NCI-H2227 treated with DMSO at 0.1 percent for 48 hours (cell line): ENCODE measurements at places on chromosomes 11 and 22.

DNA sequence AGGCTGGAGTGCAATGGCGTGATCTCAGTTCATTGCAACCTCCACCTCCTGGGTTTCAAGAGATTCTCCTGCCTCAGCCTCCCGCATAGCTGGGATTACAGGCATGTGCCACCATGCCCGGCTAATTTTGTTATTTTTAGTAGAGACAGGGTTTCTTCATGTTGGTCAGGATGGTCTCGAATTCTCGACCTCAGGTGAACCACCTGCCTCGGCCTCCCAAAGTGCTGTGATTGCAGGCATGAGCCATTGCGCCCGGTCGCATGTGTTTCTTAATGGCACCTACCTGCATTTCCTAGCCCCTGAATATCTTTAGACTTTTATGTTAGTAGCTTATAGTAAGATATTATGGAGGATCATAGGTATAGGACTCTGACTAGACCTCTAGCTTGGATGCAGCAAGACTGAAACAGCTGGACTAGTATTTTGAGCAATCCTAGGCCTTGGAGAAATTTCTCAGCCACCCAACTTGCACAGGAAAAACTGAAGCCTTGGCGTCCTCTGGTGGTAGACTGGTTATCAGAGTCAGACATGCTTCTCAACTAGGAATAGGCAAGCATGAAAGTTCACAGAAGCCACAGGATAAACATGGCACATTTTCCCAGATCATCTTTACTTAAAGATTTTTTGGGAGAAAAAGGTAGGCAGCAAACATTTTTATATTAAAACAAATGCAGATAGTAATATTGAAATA, 22.7 kb upstream of the C1QTNF4 start:
- DNase-seq, result peak; percentile 45

- DNase-seq, result no peak
These were observed 44.2 kb upstream of the LINC01488 start for GRCh38 chr11:69437001-69437875.

GRCh38 chr11:64447831-64448598, 89.1 kb downstream of the RPS6KA4 start:
- DNase-seq, result peak; percentile 45

GRCh38 chr11:122853971-122854446, 15.7 kb downstream of the CRTAM start:
- DNase-seq, result peak; percentile 77

DNA sequence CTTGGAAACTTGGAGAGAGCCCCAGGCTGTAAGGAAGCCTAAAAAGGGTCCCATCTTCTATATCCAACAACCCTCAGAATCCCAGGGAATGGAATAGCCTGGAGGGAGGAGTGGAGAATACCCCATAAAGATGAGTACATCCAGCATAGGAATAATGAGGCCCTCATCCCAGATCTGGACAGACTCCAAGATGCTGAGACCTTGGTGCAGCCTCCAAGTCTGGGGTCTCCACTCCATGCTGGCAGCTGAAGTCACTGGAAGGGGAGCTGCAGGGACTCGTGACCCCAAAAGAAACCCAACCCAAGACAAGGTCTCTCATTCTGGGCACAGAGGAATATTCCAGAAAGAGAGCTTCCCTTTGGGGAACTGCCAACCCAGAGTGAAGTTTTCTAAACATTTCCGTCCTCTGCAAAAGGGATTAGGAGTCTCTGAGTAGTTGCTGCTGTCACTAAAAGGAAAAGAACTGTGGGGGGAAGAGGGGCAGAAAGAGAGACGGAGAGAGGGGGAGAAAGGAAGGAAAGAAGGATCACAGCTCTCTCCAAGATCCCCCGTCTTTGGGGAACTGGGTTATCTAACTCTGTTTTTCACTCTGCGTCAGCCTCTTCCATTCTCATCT, 589 bp downstream of the SCGB1A1 start:
- no peak for DNase-seq

- DNase-seq, result no peak
These were observed 4.0 kb downstream of the CD5 start for GRCh38 chr11:61106296-61106695.
